ENCODE measurements at places on chromosomes 1 and 21.

DNA sequence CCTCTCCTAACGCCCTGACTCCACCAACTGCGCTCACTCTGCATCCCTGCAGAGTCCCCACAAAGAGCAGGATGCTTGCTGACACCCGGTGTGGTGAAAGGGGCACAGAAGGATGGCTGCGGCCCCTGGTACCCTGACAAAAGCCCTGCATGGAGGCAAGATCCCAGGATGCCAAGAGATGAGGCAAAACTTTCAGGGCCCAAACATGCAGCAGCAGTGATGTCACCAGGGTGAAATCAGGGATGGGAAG is 36.6 kb downstream of the SLC9A1 start:
- DNase-seq, result no peak

- DNase-seq, result no peak
Observed at GRCh38 chr21:41147096-41147978, 20.6 kb upstream of the BACE2 start.

DNA sequence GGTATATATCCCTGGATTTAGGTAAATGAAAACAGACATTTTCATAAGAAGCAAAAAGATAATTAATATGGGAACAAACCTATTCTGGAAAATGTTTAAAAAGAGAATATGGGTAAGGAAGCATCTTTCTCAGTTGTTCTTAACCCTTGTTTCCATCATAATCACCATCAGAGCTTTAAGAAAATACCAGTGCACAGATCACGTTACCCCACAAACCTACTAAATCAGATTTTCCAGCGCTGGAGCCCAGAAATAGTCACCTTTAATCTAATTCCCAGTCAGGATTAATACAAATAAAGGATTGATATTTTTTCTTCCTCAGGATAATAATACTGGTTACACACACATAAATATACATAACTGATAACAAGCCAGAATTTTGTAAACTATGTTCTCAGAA is 44.6 kb downstream of the PTPRC start:
- DNase-seq, result no peak

- DNase-seq, result no peak
Observed at GRCh38 chr1:59013276-59013927, 229.6 kb upstream of the JUN start.

- DNase-seq, result no peak
Observed at GRCh38 chr1:154840269-154841176, 29.6 kb downstream of the KCNN3 start.

DNA sequence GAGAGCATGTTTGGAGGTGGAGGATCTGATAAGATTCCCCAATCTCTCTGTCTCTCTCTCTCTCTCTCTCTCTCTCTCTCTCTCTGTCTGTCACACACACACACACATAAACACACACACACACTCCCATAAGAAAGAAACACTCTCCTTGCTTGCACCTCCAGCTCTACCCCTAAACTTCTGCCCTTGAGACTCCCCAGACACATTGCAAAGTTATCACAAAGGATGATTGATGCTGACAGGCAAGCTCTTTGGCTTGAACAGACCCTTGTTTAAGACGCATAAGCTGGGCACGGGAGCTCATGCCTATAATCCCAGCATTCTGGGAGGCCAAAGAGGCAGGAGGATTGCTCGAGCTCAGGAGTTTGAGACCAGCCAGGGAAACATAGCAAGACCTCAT is 78.2 kb downstream of the NAV1 start:
- DNase-seq, result no peak

DNA sequence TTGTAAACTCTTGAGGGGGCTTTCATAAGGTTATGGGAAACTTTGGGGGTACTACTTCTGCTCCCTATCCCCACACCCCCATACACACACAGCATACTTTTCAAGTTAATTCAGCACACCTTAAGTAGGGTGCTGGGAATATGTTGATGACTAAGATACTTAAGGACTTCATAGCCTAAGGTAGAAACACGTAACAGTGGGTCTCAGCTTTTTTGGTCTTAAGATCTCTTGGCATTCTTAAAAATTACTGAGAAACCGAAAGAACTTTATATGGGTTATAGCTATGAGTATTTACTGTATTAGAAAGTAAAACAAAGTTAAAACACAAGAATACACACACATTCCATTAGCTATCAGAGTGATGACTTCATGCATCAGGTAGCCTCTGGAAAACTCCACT is 2.1 kb downstream of the OTUD3 start:
- no peak for DNase-seq

GRCh38 chr1:23594927-23595353 is 35.6 kb upstream of the ID3 start:
- DNase-seq, result no peak

DNA sequence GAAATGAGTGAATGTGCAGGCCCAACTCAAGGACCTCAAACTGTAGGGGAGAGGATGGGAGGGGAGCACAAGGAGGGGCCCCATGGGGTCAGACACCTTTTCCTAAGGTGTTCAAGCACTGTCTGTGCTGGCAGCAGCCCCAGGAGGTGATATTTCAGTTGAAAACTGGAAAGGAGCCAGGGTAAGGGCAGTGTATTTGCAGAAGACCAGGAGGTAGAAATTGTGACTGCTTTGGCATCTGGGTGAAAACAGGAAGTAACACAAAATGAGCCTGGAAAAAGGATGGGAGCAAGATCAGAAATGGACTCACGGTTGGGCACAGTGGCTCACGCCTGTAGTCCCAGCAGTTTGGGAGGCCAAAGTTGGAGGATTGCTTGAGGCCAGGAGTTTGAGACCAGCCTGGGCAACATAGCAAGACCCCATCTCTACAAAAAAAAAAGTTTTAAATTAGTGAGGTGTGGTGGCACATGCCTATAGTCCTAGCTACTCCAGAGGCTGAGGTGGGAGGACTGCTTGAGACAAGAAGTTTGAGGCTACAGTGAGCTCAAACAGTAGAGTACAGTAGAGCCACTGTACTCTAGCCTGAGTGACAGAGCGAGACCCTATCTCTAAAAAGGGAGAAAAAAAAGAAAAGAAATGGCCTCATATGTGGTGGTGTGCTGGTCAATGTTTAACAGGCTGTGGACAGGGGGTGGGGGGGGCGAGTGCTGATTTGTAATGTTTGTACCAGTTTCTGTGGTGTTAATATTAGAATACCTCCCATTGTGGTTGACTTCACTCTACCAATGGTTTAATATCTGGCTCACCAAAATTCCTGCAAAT is 76.2 kb upstream of the ANGPTL1 start:
- DNase-seq, result no peak

DNA sequence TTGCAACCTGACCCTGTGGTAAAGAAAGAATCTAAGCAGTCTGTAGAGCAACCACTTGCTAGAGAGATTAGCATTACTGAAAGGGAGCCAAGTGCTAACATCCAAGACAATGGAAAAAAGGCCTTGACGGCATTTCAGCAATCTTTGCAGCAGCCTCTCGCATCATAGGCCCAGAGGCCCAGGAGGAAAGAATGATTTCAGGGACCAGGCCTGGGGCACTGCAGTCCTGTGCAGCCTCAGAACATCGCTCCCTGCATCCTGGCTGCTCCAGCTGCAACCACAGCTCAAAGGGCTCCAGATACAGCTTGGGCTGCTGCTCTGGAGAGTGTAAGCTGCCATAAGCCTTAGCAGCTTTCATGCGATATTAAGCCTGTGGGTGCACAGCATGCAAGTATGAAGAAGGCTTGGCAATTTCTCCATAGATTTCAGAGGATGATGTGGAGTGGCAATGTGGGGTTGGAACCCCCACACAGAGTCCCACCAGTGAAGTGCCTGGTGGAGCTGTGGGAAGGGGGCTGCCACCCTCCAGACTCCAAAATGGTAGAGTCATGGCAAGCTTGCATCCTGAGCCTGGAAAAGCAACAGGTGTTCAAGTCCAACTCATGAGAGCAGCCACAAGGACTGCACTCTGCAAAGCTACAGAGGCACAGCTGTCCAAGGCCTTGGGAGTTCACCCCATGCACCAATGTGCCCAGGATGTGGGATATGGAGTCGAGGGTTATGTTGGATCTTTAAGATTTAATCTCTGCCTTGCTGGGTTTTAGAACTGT is 110.6 kb upstream of the HMGB4 start:
- DNase-seq, result no peak

DNA sequence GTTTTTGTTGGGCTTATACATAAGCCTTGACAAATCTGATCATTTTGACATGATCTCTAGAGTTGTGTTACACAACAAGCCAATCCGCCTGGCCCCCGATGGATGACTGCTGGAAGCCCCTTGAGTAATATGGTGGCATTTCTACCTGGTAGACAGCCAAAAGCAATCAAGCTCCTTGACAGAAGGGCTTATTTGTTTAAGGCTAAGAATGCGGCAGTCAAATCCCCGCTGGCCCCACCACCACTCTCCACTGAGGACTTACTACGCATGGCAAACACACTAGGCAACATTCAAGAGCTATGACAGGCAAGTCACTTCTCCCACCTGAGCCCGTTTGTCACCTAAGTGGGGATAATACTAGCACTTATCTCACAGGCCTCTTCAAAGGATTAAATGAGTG is 33.4 kb upstream of the C1orf198 start:
- no peak for DNase-seq

DNA sequence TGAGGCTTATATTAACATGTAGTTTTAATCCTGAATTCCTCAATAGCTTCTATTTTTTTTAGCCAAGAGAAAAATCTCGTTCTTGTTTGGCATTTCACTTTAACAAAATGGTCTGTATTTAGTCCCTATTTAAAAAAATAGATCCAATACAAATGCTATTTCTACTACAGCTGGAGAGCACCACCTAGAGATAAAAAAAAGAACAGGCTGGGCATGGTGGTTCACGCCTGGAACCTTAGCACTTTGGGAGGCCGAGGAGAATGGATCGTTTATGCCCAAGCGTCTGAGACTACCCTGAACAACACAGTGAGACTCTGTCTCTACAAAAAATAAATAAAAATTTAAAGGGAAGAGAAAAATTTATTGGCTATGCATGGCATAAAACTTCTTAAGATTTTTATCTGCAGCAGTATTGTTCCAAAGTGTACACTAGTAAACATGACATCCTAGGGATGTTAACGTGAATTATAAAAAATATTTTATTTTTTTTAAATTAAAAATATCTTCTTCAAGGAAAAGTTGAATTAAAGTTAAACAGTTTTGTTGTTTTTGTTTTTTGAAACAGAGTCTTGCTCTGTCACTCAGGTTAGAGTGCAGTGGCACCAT is 4.4 kb downstream of the ST7L start:
- no peak for DNase-seq

DNA sequence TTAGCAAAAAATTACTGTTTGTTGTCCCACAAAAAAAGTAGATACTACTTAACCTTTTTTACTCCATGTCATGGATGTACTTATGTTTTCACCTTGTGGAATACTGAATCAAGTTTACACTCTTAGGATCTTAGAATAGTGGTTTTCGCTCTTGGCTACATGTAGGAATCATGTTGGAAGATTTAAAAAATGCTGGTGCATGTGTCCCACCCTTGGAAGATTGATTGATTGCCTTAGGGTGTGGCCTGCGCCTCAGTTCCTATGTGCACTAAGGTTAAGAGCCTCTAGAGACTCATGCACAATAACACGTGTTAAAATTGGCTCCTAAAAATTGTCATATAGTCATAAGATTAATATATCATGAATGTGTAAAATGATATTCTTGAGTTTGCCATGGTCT is 25.0 kb downstream of the HS2ST1 start:
- no peak for DNase-seq

GRCh38 chr21:42437786-42438185 is 34.1 kb downstream of the UBASH3A start:
- DNase-seq, result no peak

DNA sequence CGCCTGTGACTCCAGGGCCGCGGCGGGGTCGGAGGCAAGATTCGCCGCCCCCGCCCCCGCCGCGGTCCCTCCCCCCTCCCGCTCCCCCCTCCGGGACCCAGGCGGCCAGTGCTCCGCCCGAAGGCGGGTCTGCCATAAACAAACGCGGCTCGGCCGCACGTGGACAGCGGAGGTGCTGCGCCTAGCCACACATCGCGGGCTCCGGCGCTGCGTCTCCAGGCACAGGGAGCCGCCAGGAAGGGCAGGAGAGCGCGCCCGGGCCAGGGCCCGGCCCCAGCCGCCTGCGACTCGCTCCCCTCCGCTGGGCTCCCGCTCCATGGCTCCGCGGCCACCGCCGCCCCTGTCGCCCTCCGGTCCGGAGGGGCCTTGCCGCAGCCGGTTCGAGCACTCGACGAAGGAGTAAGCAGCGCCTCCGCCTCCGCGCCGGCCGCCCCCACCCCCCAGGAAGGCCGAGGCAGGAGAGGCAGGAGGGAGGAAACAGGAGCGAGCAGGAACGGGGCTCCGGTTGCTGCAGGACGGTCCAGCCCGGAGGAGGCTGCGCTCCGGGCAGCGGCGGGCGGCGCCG is at the start of gene SIM2:
Gene SIM2 (plus strand): TSS at position 135 of the 565 bp plus-strand sequence. CDS start 632 bp downstream, outside the sequence.
- DNase-seq, result no peak

DNA sequence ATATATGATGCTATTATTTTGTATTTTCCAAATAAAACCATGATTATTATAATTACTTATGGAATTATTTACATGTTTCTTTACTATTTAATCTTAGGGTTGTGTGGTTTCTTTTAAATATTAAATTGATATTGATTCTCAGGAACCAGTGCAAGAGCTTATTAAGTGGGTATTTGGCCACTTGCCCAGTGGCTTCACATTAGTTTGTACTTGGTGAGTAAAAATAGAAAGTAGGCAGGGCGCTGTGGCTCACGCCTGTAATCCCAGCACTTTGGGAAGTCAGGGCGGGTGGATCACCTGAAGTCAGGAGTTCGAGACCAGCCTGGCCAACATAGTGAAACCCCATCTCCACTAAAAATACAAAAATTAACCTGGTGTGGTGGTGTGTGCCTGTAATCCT is 497.1 kb downstream of the PTPRC start:
- DNase-seq, result no peak

DNA sequence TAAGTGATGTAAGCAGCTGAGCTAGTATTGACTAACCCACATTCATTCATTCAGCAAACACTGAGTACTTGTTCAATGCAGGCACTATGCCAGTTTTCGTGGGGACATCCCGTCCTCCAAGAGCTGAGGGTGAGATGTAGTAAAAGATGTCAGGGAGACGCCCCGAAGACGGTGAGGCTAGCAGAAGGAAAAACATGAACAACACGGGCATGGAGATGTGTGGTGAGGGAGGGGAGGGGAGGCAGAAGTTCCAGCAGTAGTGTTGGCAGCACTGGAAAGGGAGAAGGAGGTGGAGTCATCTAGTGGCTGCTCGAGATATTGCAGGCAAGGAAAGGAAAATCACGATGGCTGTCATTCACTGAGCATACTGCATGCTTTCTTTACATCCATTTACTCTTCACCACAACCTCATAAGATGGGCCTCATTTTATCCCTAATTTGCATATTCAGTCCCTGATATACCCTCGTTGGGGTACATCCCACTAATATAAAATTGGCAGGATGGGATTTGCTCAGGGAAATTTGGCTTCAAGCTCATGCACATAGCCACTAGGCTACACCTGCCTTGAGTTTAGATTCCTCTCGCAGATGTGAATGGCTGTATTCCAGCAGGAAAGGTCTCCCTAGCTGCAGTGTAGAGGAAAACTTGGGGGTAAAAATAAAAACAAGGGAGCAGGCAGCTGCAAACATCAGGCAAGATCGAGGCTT is 14.5 kb downstream of the PDZK1IP1 start:
- peak; percentile 34 for DNase-seq

Data from nucleus accumbens (tissue), 56 donors.